OCI-LY7 (cell line): ENCODE measurements at places on chromosomes 5 and 9.
A peak's percentile ranks its signal among the peaks of the same experiment; 100 is the strongest.

DNA sequence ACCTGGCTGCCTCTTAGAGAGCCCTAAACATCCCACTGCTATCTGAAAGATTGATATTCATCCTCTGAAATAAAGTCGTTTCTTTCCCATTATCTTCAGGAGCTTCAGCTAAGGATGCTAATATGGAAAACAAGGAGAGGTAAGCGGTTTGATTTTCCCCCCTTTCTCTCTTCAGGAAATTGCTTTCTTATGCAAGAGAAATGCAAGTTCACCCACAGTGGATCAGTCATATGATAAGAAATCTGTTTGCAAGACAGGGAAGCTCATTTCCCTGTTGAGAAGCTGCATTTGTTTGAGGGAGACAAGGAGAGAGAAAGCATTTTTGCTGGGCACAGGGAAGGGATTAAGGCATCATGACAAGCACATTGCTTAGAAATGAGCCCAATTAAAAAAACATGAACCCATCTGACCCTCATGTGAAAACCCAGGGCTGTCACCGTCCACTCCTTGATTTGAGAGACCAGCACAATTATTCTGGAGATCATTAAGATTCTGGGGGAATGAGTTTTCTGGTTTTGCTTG, 53.7 kb upstream of the BOD1 start:
- no peak for DNase-seq

- DNase-seq = no peak
These were observed 201.5 kb downstream of the FRMD3 start for GRCh38 chr9:83336706-83337105.

- DNase-seq = no peak
These were observed 75.0 kb upstream of the TNC start for GRCh38 chr9:115192835-115193525.

GRCh38 chr9:128275198-128276007, at the start of gene GOLGA2:
GOLGA2 (minus strand) TSS chr9:128276007; CDS start chr9:128275976, 31 bp downstream.
- no peak for DNase-seq

DNA sequence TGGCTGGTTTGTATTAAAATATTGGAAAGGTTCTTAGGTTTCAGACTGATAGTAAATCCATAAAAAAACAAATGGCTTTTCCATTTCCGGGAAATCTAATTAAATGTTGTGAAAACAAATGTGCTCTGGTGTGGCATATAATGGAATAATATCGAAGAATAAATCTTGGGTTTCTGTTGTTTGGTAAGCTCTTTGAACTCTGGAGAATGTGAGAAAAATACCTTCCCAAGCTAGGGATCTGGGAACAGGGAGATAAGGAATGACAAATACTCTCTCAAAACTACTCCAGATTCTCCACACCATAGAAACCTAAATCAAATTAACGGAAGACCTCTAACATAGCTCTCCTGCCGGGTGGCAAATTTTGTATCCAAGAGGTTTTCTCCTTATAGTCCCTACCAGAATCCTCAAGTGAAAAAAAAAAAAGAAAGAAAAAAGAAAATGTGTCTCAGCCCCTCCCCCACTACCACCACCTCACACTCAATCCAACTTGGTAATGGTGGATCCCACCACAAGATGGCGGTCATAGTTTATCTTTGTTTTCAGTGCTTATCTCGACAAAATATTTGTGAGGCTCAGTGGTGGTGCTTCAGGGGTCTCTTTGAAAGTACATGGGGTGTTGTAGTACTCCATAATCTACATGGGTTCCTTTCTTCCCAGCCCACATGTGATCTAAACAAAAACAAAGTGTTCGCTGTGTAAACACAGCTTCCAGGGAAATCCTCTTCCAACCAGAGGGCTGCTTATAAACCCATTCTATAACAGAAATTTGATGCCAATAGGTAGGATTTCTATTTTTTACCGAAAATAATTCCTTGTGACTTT, 54.5 kb upstream of the FST start:
- DNase-seq = peak; percentile 40

DNA sequence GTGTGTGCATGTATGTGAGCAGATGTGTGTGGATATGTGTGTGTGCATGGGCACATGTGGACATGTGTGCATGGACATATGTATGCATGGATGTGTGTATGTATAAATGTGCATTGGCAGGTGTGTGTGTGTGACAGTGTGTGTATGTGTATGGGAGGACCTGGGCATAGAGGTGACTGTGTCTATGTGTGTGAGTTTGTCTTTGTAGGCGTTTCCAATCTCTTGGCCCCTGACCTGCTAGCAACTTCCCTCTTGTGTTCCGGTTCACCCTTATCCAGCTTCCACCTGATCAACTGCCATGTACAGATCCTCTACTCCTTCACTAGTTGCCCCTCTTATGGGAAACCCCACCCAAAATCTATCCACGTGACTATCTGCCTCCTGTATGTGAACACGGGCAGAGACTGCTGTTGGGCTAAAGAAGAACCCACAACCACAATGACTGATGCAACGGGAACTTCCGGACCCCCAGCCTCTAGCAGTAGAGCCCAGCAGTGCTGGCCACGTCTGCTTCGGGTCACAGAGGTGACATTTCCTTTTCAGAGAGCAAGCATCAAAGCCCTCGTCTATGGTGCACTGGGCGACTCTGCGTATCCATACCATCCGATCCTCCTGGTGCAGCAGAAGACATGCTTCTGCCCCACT, 24.9 kb upstream of the GADD45G start:
- no peak for DNase-seq
